Activated CD4-positive, alpha-beta T cell treated with anti-CD3 and anti-CD28 coated beads for 36 hours (primary cell): ENCODE measurements at places on chromosomes 13 and 19. TPM values are rescaled to one million over a fixed set of nuclear protein-coding genes. Genes with fewer than 3 reads are reported as not detected.

- no peaks in the 10 kb centered on the region for H3K36me3 ChIP-seq
- no peaks in the 10 kb centered on the region for H3K27me3 ChIP-seq
- no peak overlapping the region for H3K4me3 ChIP-seq
- no peak for DNase-seq
- H3K4me1 ChIP-seq: no peaks in the 10 kb centered on the region
These were observed 633.9 kb upstream of the MIR17HG start for GRCh38 chr13:90713441-90714133.

DNA sequence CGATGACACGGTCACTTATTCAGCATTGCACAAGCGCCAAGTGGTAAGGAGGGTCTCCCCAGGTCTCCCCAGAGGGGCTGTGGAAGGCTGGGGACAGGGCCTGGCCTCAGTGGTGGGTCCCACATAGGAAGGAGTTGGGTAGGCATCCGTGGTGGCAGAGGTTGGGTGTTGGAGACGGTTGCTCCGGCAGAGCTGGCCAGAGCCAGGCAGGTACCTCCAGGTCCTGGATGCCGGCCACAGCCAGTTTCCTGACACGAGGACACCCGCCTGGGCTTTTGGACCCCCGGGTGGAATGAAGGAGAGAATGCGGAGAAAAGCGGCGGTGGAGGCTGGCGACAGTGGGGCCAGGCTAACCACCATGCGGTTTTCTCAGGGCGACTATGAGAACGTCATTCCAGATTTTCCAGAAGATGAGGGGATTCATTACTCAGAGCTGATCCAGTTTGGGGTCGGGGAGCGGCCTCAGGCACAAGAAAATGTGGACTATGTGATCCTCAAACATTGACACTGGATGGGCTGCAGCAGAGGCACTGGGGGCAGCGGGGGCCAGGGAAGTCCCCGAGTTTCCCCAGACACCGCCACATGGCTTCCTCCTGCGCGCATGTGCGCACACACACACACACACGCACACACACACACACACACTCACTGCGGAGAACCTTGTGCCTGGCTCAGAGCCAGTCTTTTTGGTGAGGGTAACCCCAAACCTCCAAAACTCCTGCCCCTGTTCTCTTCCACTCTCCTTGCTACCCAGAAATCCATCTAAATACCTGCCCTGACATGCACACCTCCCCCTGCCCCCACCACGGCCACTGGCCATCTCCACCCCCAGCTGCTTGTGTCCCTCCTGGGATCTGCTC lies 1.3 kb upstream of the FFAR1 start:
- peak; percentile 89 for DNase-seq
- no peaks in the 10 kb centered on the region for H3K36me3 ChIP-seq
- H3K27me3 ChIP-seq: peaks cover 3% of the 10 kb centered on the region
- peak overlapping the region; percentile 99 for H3K27ac ChIP-seq

DNA sequence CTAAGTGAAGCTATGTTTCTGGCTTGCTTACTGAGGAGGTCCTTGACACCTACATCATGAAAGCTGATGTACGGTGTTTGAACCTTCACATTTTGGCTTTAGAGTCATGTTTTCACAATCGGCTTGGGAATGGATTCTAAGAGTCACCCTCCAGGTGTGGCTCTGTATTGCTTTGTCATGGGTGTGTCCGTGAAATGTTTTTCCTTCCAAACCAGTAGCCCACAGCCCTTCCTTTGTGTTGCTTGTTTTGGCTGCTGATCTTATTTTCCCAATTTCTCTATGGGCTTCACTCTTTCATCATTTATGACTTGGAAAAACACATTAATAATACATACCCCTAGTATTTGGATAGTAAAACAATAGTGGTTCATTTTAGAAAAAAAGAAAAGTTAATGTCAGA lies 240.6 kb downstream of the GGACT start:
- DNase-seq: no peak
- H3K27ac ChIP-seq: no peak overlapping the region
- no peaks in the 10 kb centered on the region for H3K36me3 ChIP-seq
- no peak overlapping the region for H3K4me3 ChIP-seq

DNA sequence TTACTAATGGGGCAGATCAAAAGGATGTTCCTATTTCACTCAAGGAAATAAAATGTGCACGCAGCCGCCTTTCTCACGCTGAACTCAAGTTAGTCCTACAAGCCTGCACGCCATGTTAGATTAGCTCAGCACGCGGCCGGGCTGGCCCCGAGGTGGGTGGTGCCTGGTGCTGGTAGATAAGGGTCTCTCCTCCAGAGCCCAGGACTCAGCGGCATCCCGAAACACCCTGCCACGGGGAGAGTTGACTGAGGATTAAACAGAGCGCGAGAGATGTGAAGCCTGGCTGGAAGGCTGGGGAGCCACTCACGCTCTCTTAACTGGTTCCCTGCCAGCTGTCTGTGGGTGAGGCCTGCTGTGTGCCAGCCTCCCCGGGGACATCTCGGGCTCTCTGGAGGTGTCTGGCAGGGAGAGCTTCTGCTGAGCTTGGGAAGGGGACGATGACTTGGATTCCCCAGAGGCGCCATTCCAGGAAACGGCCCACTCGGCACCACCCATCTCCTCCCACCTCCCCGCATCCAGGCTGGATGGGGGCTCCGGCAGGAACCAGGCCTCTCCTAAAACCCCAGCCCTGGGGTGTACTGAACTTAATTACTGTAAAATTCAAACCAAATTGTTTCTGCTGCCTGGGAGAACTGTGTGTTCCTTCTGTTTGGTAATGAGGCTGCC lies 122.2 kb downstream of the KDM4B start:
- no peak for DNase-seq
- H3K4me1 ChIP-seq: no peaks in the 10 kb centered on the region
- H3K36me3 ChIP-seq: peaks cover 3% of the 10 kb centered on the region

DNA sequence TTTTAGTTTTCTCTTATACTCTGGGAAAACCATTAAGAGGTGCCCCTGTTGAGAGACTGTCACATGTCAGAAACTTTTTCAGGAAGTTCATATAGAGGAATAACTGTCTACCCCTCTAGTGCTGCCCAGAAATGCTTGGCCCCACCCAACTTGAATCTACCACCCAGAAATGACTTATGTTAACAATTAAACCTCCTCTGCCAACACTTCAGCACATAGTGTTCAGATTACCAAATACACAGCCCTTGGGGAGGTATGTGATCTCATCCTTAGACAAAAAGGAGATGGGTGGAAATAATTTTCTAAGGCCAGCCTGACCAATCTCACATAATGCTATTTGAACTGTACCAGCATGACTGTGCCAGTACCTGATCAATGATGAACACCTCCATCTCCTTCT lies 35.6 kb downstream of the CCDC169 start:
- no peak overlapping the region for H3K27ac ChIP-seq
- peaks cover 6% of the 10 kb centered on the region for H3K27me3 ChIP-seq
- no peak overlapping the region for H3K4me3 ChIP-seq
- DNase-seq: no peak
- H3K4me1 ChIP-seq: no peaks in the 10 kb centered on the region

GRCh38 chr13:21359855-21360254 lies 99.2 kb downstream of the ZDHHC20 start:
- H3K4me1 ChIP-seq: no peaks in the 10 kb centered on the region
- H3K4me3 ChIP-seq: no peak overlapping the region
- no peaks in the 10 kb centered on the region for H3K27me3 ChIP-seq
- no peak overlapping the region for H3K27ac ChIP-seq
- no peak for DNase-seq
- no peaks in the 10 kb centered on the region for H3K36me3 ChIP-seq

- H3K36me3 ChIP-seq: peaks cover 3% of the 10 kb centered on the region
- no peak overlapping the region for H3K4me3 ChIP-seq
- H3K27ac ChIP-seq: peak overlapping the region; percentile 96
- no peak for DNase-seq
These were observed 121.0 kb downstream of the COG6 start for GRCh38 chr13:39776439-39776838.

DNA sequence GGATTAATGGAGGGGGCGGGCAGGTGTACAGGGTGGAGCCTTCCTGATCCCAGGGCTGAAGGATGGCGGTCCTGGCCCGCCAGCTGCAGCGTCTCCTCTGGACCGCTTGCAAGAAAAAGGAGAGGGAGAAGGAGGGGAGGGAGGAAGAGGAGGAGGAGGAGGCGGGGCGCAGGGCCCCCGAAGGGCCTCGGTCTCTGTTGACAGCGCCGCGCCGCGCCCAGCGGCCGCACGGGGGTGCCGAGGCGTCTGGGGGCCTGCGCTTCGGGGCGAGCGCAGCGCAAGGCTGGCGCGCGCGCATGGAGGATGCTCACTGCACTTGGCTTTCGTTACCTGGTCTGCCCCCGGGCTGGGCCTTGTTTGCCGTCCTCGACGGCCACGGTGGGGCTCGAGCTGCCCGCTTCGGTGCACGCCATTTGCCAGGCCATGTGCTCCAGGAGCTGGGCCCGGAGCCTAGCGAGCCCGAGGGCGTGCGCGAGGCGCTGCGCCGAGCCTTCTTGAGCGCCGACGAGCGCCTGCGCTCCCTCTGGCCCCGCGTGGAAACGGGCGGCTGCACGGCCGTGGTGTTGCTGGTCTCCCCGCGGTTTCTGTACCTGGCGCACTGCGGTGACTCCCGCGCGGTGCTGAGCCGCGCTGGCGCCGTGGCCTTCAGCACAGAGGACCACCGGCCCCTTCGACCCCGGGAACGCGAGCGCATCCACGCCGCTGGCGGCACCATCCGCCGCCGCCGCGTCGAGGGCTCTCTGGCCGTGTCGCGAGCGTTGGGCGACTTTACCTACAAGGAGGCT lies at the start of gene PPM1N:
TSS of gene PPM1N (plus strand) at position 33 of the 785 bp plus-strand sequence. CDS start at position 63, 30 bp downstream.
- peak within 1 kb of the TSS; percentile 55 for H3K27ac ChIP-seq
- peaks cover 21% of the 10 kb centered on the region for H3K27me3 ChIP-seq
- peak; percentile 79 for DNase-seq
- peak within 1 kb of the TSS; percentile 73 for H3K4me3 ChIP-seq

The KLF2 gene
- 0.90 TPM for total RNA-seq

The SPRED3 gene
- 4.5 TPM for total RNA-seq

The PNPLA6 gene
- 108 TPM for total RNA-seq

The TEX30 gene
- 21.5 TPM for total RNA-seq

The SLC10A2 gene
- total RNA-seq: not detected
